Stimulated activated CD8-positive, alpha-beta memory T cell treated with anti-CD3 and anti-CD28 coated beads, Interleukin-4, amount 100 ng/mL, for 4 hours (primary cell): ENCODE measurements at places on chromosomes 5 and 9.

DNA sequence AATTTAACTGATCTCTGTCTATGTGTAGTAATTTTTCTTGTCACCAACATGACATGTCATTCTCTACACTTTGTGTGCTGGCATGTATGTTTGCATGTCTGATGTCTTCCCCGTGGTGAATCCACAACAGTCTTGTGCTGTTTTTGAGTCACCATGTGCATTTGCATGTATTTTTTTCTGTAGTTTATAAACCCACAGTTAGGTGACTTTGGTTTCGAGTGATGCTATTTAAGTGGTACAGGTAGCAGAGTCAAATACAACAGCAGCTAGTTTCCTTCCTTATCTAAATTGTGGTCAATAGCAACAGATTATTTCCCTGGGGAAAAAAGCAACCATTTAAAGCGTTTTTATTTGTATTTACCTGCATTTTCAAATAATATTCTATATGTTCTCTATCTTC is 89.9 kb upstream of the FSD1L start:
- DNase-seq = no peak

GRCh38 chr9:123208626-123209174 is 59.7 kb downstream of the STRBP start:
- DNase-seq = no peak

DNA sequence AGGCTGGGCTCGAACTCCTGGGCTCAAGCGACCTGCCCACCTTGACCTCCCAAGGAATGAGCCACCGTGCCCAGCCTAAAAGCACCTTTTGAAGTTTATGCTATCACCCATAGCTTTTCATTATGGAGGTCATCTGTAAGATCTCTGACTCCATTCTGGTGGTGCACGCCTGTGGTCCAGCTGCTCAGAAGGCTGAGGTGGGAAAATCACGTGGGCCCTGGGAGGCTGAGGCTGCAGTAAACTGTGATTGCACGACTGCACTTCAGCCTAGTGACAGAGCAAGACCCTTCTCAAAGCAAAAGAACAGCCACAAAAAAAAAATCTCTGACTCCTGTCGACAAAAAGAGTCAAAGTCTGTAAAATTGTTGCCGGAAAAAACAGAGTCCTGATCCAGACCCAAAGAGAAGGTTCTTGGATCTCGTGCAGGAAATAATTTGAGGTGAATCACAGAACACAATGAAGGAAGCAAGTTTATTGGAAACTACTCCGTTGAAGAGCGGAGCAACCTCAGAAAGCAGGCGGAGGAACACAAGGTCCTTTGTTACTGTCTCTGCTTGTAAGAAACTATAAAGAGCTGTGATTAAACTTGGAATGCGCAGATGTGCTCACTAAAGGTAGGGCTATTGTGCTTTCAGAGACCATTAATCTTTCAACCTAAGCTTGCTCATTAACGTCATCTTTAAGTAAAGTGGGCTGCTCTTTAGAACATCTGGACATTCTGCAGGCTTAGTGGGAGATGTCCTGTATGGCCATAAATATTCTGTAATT is 2.0 kb upstream of the HAUS6 start:
- DNase-seq = no peak

DNA sequence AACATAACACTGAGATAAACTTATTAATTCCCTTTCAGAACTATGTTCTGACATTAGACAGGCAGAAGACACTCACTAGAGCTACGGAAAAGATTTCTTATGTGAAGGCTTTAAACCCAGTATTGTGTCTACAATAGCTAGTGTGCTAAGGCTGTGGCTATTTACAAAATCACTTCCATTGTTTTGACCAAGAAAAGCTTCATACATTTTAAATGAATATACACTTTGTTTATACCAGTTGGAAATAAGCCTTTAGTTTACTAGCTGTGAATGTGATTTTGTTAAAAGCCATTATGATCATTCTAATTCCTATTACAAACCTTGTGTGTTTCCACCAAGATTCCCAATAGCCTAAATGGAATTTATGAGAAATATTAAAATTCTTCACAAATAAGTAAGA is 83.0 kb downstream of the AGTPBP1 start:
- DNase-seq = no peak

- no peak for DNase-seq
These were observed 148.6 kb upstream of the PHYKPL start for GRCh38 chr5:178381206-178381605.

DNA sequence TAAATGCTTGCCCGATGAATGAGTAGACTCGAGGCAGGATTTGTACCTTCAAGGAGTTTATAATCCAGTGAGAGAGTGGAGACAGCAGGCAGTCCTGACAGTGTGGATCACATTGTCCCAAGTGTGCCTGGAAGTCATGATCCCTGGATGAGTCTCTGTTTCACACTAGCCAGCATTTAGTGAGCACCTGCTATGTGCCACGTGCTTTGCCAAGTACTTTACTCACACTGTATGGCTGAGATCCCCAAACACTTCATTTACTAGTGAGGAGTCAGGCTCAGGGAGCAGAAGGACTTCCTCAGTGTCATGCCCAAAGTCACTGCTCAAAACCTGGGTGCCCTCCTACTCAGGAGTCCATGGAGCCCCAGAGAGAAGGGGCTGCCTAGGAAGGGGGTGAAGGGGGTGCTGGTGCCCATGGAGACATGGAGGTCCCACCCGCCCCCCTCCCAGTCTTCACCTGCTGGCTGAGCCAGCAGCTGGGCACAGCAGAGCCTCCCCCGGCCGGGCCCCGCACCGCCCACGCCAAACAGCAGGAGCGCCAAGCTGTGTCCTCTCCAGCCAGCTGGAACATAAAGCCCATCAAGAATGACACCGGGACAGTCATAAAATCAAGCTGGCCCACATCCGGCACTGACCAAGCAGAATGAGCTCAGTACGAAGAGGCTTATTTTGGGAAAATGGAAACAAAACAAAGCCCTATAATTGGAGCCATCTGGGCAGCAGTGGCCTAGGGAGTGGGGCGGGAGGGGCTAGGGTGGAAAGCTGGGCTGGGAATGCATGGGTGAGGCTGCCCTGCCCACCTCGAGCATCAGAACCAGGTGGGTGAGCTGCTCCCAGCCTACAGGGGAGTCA is 10.6 kb downstream of the LAMC3 start:
- no peak for DNase-seq

DNA sequence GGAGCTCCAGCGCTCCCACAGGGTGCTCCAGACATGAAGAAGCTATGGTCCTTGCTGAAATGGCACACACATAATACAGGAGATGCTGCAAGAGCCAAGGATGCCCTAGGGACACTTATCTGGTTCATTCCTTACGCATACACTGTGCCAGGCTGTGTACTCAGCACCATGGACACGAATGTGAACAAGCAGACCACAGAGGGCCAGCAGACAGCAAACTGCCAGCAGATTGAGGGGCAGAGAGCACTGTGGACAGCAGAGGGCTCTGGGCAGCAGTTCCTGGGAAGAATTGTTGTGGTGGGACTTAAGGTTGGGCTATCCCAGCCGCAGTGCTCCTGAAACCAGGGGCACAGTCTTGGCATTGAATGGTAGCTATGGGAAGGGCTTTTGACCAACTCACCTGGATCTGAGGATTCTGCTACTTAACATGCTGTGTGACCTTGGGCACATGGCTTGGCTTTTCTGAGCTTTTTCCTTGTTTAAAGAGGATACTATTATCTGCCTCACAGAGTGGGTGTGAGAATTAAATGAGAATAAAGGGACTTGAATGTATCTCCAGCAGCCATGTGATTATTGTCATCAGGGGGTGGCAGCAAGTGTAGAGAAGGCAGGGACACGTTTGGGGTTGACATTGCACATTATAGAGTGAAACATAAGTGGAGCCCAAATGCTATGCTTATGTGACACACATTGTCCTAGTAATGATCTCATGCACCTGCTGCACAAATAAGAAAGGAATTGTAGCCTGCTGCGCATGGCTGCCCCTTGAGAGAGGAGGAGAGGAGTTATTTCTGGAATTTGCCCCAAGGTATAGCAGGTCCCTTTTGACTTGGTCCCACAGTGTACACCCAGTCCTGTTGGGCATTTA is 30.1 kb downstream of the PPARGC1B start:
- DNase-seq = no peak

GRCh38 chr5:32584646-32585045 is 711 bp upstream of the SUB1 start:
- no peak for DNase-seq

DNA sequence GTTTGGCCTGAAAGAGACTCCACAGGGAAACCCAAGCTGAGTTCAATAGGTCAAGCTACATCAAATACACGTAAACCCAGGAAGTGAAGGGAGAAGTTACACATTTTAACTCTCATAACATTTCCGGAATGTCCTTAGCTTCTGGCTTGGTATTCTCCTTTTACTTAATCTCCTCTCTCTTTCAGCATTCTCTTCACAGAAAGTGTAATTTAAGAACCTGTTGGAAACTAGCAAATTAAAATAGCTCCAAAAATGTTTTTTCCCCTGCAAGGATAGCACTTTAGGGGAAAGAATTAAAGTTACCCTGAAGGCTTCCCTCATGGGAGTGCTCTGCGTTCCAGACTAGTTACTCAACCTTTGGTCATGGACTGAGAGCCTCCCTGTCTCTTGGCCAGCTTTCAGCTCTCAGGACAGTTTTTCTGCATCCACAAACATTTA is 292.7 kb upstream of the TARS1 start:
- no peak for DNase-seq

GRCh38 chr5:15585841-15586591 is 86.0 kb downstream of the FBXL7 start:
- DNase-seq = no peak

GRCh38 chr5:10653751-10654400 is 90.0 kb downstream of the ANKRD33B start:
- no peak for DNase-seq

GRCh38 chr9:97772145-97772544 is 75.0 kb upstream of the XPA start:
- no peak for DNase-seq

- no peak for DNase-seq
These were observed 54.1 kb downstream of the ARHGEF37 start for GRCh38 chr5:149635394-149635793.

- DNase-seq = no peak
These were observed 103.2 kb downstream of the USP20 start for GRCh38 chr9:129938291-129938979.

DNA sequence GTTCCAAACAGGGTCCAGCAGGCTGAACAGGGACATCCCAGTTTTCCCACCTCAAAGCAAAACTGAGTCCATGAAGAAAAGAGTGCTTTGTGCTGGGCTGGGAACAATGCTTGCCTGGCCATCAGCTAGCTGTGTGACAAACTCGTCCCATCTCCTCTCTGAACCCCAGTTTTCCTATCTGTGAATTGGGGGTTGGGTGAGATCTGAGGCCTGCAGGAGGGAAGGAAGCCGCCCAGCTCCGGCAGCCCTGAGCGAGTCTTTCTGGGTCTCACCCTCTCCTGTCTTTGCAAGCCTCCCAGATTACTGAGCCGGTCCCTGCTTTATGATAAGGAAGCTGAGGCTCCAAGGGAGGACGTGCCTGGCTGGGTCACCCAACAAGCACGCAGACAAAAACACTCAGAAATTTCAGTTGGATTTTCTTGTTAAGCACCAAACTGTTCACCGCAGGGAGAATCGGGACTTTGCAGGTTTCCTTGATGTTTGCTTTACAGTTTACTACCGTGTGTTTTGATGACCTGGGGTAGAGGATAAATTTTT is 82.6 kb upstream of the LMX1B start:
- no peak for DNase-seq

- no peak for DNase-seq
These were observed 7.8 kb upstream of the LCN1 start for GRCh38 chr9:135513351-135513846.

DNA sequence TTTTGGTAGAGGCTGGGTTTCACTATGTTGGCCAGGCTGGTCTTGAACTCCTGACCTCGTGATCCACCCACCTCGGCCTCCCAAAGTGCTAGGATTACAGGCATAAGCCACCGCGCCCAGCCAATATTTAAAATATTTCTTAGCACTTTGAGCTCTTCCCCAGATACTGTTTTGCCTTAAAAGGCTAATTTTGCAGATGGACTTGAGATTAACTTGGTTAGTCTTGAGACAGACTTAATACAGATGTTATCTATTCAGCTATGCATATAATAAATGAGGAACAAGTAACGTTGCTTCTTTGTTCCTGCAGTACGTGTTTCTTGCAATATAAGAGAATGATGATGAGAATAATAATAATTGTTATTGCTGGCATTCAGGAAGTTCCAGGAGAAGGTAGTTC is 56.3 kb downstream of the PCSK5 start:
- DNase-seq = no peak

DNA sequence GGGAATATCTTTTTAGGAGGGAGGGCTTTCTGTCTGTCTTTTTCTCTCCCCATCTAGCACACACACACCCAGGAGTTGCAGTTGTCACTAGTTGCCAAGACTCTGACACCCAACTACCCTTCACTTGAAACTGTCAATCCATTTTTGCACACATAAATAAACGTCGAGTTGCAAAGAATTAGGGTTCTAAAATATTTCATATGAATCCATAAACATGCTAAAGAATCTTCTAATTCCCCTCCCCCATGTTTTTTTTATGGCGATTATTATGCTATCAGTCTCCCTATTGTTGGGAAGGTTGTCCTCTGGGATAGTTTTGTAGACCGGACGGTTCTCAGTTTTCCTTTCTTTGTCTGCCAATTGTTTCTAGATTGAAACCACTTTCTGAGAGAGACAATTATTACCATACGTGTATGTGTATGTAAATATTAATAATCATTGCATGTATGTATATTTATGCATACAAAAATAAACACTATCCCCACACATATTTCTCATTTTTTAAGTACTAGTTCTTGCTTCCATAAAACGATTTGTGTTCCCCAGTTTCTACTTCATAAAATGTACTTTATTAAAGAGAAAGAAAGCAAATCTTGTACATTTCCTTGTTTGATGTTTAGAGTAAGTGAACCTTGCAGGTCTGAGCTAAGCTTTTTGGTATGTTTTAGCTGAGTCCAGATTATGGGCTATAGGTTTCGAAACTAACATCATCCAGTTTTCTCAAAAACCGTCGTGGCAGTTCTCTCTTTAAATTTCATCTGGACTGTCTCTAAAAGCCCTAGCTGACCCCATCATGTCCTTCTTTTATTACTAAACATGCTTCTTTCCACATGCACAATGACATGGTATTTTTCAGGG is 165.0 kb upstream of the MPDZ start:
- no peak for DNase-seq

DNA sequence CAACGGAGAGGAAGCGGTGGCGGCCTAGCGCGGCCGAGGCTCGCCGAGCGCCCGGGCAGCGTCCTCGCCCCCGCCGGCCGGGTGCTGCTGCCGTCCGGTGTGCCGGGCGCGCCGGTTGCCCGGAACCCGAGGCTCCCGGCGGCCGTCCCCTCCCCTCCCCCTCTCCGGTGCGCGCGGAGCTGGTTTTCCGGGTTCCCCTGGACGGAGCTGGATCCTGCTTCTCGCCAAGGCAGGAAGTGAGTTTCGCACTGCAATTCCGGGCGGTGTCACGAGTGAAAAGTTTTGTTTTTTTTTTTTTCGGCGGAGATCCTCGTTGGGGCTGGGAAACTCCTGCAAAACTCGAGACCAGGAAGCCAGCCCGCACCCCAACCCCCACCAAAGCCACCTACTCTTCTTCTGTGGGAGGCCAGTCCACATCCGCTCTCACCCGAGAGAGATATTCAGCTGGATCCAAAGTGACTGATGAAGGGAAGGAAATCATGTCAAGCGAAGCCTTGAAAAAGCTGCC is at the start of gene ERBIN:
Gene ERBIN (plus strand): TSS at position 300 of the 508 bp plus-strand sequence. CDS start 66,144 bp downstream, outside the sequence.
- peak; percentile 50 for DNase-seq

GRCh38 chr5:122398016-122398415 is 86.0 kb downstream of the SNCAIP start:
- DNase-seq = no peak
